ENCODE measurements at places on chromosomes 11 and 22.

GRCh38 chr11:35318977-35319925 is 100.1 kb downstream of the SLC1A2 start:
- no peak for DNase-seq

DNA sequence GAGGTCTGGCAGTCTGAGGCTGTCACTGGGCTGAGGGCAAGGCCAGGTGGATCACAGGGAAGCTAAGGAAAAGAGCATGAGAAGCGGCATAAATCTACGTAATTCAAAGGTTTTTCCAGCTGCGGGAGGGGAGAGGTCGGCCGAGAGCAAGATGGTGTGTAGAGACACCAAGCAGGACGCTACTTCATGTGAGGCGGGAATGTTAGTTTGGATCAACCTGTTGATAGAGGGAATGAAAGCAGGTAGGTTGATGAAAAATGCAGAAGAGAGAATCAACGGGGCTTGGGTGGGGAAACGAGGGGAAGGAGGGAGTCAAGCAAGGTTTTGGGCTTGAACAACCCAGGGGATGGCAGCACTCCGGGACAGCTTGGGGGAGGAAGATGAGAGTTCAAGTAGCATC is 2.9 kb downstream of the B3GNT6 start:
- no peak for DNase-seq

- no peak for DNase-seq
Observed at GRCh38 chr11:64642871-64643255, 51.8 kb downstream of the SLC22A12 start.

DNA sequence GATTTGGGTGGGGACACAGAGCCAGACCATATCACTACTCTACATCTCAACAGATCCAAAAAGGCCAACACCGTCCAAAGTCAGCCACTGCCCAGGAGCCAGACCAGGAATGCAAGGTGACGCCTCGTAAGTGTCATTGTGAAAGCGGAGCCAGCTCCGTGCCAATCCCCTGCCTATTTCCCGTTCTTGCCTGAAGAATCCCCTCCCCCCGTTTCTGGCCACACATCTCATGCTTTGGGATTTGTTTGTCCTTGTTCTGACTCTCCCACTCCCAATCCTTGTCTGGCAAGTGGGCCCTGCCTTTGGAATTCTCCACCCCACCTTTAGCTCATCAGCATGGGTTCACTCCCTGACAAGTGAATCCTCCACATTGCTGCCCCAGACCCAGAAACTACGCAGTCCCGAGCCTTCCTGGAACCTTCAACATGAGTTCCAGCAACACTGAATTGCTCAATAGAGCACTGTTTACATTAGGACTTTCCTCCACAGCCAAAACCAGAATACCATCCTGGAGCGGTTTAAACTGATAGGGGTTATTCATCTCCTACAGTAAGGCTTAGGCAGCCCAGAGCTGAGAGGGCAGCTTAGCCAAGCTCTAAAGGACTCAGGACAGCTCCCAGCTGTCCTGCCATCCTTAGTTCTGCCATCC is 6.0 kb upstream of the SLC35C1 start:
- DNase-seq = no peak

GRCh38 chr11:120522736-120523135 is 11.2 kb downstream of the GRIK4 start:
- DNase-seq = no peak

DNA sequence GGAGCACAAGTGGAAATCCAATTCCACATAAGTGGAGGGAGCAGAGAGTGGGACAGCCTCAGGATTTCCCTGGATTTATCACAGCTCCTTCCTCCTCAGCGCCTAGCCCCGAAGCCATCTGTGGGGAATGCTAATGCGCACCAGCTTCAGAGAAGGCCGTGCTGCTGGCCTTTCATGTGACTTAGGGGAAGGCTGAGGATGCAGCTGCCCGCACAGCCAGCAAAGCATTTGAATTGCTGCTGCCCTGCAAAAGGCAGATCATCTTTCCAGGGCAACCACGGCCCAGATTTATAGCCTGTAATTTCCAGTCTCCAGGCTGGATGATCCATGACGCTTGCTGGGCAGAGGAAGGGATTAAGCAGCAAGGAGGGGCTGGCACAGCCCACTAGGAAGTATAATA is 29.9 kb downstream of the SYN3 start:
- DNase-seq = no peak

GRCh38 chr11:12287009-12287373 is 90.4 kb upstream of the PARVA start:
- DNase-seq = no peak

- DNase-seq = no peak
Observed at GRCh38 chr11:112396076-112396475, 135.4 kb upstream of the PLET1 start.

DNA sequence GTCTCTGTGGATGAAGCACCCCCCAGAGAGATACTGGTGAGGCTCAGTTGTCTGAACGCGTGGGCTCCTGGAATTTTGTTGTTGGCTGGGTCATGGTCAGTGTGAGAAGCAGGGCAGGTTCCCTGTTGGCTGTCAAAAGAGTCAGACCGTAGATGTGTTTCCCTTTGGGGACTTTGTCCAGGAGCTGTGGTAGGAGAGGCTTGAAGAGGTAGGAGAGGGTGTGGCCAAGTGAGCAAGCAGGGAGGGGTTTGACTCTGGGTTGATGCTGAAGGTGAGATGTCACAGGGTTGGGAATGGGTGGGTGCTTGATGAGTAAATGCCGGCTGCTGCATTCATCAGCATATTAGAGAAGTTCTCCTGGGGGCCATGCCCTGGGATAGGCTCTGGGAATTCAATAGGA is 803.2 kb downstream of the TBC1D22A start:
- DNase-seq = no peak

GRCh38 chr11:67308031-67308866 is 4.9 kb downstream of the SSH3 start:
- no peak for DNase-seq

GRCh38 chr11:19959648-19960059 is 200.6 kb downstream of the DBX1 start:
- DNase-seq = no peak

GRCh38 chr22:45125188-45125587 is 38.5 kb upstream of the NUP50 start:
- DNase-seq = no peak

GRCh38 chr11:4086575-4087353 is 7.8 kb upstream of the RRM1 start:
- DNase-seq = no peak

- DNase-seq = no peak
Observed at GRCh38 chr11:113721462-113722066, 15.5 kb upstream of the TMPRSS5 start.

- no peak for DNase-seq
Observed at GRCh38 chr22:46641811-46642266, 21.7 kb downstream of the GRAMD4 start.

DNA sequence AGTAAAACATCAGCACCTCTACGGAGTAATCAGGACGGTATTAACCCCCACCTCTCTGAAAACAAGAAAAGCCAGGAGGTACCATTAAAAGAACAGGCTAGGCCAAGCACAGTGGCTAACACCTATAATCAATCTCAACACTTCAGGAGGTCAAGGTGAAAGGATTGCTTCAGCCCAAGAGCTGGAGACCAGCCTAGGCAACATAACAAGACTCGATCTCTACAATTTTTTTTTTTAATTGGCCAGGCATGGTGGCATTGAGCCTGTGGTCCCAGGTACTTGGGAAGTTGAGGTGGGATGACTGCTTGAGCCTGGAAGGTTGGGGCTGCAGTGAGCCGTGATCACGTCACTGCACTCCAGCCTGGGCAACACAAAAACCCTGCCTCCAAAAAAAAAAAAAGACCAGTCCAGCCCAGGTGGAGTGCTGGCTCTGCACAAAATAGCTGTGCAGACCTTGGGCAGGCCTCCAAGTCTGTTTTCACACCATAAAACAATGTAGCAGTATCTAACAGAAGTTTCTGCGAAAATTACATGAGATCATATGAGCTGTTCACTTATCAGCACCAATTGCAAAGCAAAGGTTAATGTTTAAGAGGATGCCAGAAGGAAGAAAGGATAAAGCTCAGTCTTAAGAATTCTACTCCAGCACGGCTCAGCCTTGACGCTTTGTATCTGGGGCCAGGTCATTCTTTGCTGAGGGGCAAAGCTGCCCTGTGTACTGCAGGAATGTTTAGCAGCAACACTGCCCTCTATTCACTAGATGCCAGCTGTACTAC is 14.8 kb downstream of the CHKA start:
- DNase-seq = no peak

DNA sequence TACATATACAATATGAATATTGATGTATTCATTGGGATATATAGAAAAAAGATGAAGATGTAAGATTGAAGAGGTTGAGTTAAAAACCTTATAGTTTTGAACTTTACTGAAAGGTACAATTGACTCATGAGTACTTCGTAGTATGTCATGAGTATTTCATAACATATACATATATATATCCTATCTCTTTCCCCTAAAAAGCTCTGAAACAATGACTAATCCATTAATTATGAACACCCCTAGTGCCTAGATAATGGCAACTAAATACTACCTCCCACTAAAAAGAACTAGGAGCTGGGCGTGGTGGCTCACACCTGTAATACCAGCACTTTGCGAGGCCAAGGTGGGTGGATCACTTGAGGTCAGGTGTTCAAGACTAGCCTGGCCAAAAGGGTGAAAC is 31.5 kb downstream of the SLC35F2 start:
- no peak for DNase-seq

DNA sequence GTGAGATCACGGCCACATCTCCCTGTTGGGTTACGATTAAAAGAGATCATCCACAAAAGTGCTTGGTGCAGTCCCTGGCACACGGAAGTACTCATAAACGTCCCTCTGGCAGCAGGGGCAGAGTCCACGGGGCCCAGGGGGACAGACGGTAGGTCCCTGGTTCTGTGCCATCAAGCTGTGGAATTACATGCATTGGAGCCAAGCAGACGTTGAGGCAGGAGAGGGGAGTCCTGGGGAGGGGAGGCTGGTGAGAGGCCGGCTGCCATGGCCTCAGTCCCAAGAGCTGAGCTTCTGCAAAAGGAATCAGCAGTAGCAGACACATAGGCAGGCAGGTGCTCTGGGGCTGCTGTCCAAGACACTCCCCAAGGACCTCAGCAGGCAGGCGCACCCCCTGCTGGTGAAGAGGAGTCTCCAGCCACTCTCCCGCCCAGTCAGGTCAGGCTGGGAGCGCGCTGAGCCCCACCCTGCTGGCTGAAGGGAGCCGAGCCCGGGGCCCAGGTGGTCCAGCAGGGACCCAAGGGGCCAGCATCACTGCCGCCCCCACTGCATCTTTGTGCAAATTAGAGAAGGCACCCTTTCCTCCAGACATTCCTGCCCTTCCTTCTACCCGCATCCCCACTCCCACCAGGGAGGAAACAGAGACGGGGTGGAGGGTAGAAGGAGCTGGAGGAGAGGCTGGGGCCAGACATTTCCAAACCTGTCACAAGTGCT is 7.6 kb upstream of the KCTD17 start:
- DNase-seq = no peak

DNA sequence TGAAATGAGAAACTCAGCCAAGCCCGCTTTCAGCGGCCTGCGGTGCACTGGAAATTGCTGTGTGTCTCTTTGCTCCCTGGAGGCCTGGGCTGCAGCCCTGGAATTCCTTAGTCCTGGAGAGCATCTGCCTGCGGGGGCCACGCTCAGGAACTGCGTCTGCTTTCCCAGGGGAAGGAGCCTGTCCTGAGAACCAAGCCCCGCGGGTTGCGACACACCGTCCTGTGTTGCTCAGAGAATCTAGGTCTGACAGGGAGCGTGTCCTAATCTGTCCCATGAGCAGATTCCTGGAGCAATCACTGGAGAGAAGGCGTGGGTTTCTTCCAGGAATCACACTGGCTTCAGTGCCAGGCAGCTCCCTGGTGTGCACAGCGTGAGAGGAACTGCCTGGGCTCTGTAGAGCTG is 708.1 kb downstream of the BRD1 start:
- no peak for DNase-seq

DNA sequence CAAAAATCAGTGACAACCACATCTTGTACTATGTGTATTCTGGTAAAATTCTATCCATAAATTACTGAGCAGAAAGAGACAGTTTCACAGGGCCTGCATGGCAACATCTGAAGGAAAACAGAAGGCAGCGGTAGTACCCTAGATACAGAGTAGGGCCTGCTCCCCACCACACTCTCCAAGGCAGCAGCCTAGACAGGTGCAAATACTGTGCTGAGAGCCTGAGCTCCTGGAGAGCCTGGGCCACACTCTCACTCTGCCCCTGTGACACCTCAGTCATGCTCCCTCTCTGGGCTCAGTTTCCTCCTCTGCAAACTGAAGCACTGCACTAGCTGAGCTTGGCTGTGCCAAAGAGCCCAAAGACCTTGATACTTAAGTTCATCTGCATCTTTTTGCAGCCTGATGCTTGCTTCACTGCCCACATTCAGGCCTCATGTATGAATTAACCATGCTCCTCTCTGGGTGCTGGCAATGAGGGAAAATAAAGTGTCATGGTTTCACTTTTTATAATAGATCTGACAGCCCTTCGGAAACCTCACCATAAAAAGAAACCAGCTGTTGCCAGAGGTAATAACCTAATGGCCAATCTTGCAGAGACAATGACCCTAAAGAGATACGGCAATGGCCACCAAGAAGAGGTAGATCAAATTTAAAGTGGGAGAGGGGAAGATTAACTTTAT is 104.7 kb downstream of the PLEKHA7 start:
- DNase-seq = no peak

- no peak for DNase-seq
Observed at GRCh38 chr11:66020212-66020611, 6.1 kb downstream of the CATSPER1 start.

DNA sequence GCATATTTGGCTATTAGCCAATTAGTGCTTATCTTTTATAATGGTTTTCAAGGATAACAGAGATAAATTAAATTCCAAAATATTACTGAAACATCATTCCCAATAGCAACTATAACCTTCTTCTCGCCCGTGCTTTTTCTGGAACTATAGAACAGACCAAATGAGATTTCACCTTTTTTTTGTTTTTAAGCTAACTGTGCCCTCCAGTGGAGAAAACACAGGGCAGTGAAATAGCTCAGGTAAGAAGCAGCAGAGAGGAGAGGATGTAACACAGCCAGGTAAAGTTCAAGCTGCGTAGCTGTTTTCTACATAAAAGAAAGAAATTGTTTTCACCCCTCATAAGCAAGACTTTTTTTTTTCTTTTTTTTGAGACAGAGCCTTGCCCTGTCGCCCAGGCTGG is 28.2 kb downstream of the HSD17B12 start:
- DNase-seq = no peak

GRCh38 chr11:1073261-1073724 is 1.4 kb upstream of the MUC2 start:
- DNase-seq = no peak

- no peak for DNase-seq
Observed at GRCh38 chr11:76678321-76678720, 7.8 kb upstream of the LRRC32 start.

GRCh38 chr11:21968702-21969101 is 224.2 kb upstream of the ANO5 start:
- no peak for DNase-seq
